Astrocyte (in vitro differentiated cells and primary cell): ENCODE measurements at places on chromosomes 3 and 15. TPM values are rescaled to one million over a fixed set of nuclear protein-coding genes. Genes with fewer than 3 reads are reported as not detected.

GRCh38 chr3:98827221-98827920, 64.2 kb downstream of the ST3GAL6 start:
- peak; percentile 69 for DNase-seq
- no peak overlapping the region for H3K27ac ChIP-seq
- no peaks in the 10 kb centered on the region for H3K27me3 ChIP-seq
- peaks cover 26% of the 10 kb centered on the region for H3K36me3 ChIP-seq

DNA sequence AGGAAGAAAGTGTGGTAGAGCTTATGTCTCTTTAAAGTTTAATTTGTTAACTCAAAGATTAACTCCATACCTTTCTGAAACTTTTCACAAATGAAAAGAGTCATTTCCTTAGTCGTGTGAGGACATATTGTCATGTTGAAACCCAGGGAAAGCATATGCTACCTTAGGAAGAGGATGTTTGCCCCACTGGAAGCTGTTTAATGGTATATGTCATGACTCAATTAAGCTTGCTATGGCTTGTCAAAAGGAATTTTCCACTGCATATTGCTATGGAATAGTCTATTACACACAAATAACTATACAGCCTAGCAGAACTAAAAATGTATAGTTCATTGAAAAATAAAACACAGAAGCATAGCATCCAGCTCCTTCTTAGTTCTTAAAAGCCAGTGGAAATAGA, 69.9 kb downstream of the NSUN3 start:
- H3K27ac ChIP-seq: no peak overlapping the region
- H3K27me3 ChIP-seq: no peaks in the 10 kb centered on the region
- no peak for DNase-seq
- H3K36me3 ChIP-seq: no peaks in the 10 kb centered on the region

Gene CCDC9B
- 9.8 and 10.1 TPM in 2 replicates for total RNA-seq

DNA sequence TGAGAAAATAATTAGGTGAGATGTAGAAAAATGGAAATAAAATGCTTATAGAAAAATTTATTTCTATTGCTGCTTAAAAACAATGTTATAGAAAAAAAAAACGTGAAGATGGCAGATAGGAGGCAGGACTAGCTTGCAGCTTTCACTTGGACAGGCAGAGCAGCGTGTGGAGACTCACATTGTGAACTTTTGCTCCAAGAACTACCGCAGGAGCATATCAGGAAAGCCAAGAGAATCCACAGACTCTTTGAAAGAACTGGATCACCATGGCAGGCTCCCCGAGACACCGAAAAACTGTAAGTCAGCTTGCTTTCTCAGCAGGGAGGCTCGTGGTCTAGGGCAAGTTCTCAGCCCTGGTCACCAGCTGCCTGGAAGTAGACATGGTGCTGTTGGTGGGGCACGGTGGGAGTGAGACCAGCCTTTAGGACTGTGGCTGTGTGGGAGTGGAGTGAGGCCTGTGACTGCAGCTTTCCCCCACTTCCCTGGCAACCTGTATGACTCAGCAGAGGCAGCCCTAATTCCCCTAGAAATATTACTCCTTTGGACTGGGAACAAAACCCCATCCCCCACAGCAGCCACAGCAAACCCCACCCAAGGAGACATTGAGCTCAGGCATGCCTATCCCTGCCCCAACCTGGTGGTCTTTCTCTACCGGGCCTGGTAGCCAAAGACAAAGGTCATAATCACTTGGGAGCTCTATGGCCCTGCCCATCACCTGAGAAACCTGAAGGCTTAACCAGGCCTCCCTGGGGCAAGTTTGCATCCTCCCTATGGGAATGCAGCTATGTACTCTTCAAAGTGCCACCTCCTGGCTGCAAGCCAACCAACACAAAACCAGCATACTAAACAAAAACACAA, 22.8 kb downstream of the STRIT1 start:
- no peak overlapping the region for H3K4me3 ChIP-seq
- H3K4me1 ChIP-seq: no peaks in the 10 kb centered on the region
- H3K27ac ChIP-seq: no peak overlapping the region
- no peaks in the 10 kb centered on the region for H3K27me3 ChIP-seq
- peak; percentile 11 for DNase-seq
- no peaks in the 10 kb centered on the region for H3K36me3 ChIP-seq

DNA sequence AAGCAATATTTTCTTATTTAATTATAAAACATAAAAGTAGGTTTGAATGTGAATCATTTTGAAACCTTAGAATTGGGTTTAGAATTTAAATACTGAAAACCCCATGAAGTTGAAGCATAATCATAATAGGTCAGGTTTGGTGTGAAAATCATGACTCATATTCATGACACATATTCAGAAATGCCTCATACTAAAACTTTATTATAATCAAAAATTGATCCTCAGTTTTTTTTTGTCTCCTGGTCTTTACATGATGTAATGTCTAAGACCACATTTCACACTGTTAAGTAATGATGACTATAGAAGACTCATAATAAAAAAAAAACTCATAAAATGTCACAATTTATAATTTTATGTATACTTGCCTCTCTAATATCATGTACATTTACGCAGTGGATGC, 190.4 kb downstream of the FOXP1 start:
- H3K4me1 ChIP-seq: peaks cover 29% of the 10 kb centered on the region
- no peaks in the 10 kb centered on the region for H3K27me3 ChIP-seq
- no peak overlapping the region for H3K27ac ChIP-seq
- H3K36me3 ChIP-seq: no peaks in the 10 kb centered on the region

GRCh38 chr15:93209690-93210445, 120.9 kb upstream of the RGMA start:
- peak; percentile 0 for DNase-seq
- no peak overlapping the region for H3K27ac ChIP-seq
- H3K4me1 ChIP-seq: no peaks in the 10 kb centered on the region
- no peaks in the 10 kb centered on the region for H3K27me3 ChIP-seq

- H3K27ac ChIP-seq: no peak overlapping the region
- no peaks in the 10 kb centered on the region for H3K27me3 ChIP-seq
- H3K4me1 ChIP-seq: peaks cover 15% of the 10 kb centered on the region
- H3K4me3 ChIP-seq: no peak overlapping the region
Measured at GRCh38 chr15:66951531-66952320, 113.7 kb upstream of the SMAD3 start.

Gene PRR20G
- total RNA-seq: not detected in 2 replicates

DNA sequence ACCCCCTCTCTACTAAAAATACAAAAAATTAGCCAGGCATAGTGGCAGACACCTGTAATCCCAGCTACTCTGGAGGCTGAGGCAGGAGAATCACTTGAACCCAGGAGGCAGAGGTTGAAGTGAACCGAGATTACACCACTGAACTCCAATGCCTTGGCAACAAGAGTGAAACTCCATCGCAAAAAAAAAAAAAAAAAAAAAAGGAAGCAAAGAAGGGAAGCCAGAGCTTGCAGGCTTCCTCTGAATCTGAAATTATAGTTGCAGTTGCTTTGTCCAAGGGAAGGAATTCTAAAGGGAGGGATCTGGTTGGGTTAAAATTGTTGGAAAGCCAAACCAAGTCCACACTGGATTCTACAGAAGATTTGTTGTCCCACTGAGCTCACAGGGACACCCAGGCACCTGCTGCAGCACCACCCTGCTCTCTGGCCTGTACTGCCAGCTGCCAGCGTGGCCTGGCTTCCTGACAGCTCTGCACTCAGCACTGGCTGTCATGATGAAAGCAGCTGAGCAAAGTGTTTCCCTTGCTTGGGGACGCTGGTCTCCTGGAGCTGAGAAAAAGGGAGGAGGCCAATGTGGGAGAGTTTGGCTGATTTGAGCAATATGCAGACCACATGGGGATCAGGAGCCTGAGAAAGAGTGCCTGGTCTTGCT, 88.8 kb upstream of the HES1 start:
- DNase-seq: no peak
- H3K4me1 ChIP-seq: peaks cover 20% of the 10 kb centered on the region
- H3K36me3 ChIP-seq: no peaks in the 10 kb centered on the region
- no peaks in the 10 kb centered on the region for H3K27me3 ChIP-seq

DNA sequence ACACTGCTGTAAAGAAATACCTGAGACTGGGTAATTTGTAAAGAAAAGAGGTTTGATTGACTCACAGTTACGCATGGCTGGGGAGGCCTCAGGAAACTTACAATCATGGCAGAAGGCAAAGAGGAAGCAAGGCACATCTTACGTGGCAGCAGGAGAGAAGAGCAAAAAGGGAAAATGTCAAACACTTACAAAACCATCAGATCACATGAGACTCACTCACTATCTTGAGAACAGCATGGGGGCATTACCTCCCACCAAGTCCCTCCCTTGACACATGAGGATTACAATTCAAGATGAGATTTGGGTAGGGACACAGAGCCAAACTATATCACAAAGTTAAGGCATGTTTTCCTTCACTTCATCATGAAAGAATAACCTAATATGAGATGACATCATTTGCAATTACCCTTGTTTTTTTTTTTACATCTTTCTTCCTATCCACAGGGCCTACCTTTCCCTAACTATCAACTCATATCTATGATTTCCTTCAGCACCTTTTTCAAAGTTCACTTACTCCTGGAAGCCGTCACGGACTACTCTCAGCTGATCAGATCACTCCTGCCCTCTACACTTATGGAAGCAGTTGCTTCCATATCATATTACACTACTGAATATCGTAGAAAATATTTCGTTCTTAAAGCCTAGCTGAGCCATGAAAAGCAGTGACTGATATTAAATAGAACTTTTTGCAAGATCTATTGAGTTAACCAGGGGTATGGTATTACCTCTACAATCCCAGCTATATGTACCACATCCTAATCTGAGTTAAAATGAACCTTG, 25.5 kb upstream of the ATP8B4 start:
- no peak overlapping the region for H3K27ac ChIP-seq
- no peak overlapping the region for H3K4me3 ChIP-seq
- no peaks in the 10 kb centered on the region for H3K4me1 ChIP-seq
- H3K27me3 ChIP-seq: no peaks in the 10 kb centered on the region

- no peaks in the 10 kb centered on the region for H3K27me3 ChIP-seq
- H3K36me3 ChIP-seq: no peaks in the 10 kb centered on the region
- no peak overlapping the region for H3K27ac ChIP-seq
- H3K4me3 ChIP-seq: no peak overlapping the region
Measured at GRCh38 chr3:186425788-186426730, 64.0 kb upstream of the DGKG start.

Gene THSD4
- 0.99 and 2.5 TPM in 2 replicates for total RNA-seq

DNA sequence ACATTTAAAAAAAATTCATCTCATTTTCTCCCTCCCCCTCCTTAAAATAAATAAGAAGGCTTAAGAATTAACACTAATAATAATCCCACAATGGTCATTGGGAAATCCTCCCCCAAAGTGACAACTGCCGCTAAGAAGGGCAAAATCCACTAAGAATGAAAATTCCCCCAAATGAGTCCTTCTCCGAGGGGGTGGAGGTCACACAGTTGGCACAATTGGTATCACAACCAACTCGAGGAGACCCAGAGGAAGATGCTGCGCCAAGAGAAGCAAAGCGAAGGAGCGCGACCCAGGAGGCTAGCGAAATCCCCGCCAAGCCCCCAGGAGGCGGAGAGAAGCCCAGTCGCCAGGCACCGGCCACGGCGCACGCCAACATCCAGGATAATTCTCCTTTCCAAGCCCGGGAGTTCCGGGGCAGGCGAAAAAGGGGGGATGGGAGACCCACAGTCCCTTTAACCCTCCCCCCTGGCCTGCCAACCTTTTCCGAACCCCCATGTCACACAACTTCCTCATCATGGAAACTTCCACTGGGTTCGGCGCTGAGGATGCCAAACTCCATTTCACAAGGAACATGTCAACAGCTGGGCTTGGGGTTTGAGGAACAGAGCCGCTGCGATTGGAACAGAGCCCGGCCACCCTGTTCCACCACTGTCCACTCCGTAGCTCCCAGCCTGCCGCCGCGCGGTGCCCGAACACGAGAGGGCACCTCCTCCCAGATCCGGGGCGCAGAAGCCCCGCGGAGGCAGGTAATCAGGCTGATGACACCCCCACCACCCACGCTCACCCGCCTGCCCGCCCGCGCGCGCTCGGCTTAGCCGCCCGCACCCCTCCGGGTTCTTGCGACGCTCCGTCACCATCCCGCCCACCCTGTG, 668 bp downstream of the THRB start:
- no peaks in the 10 kb centered on the region for H3K36me3 ChIP-seq
- DNase-seq: no peak
- no peak overlapping the region for H3K27ac ChIP-seq
- H3K27me3 ChIP-seq: peaks cover 31% of the 10 kb centered on the region

- no peak overlapping the region for H3K4me3 ChIP-seq
- H3K36me3 ChIP-seq: no peaks in the 10 kb centered on the region
- H3K27me3 ChIP-seq: no peaks in the 10 kb centered on the region
Measured at GRCh38 chr3:171614318-171614921, 154.2 kb upstream of the TNIK start.
